ENCODE measurements at places on chromosomes 7 and 10.

DNA sequence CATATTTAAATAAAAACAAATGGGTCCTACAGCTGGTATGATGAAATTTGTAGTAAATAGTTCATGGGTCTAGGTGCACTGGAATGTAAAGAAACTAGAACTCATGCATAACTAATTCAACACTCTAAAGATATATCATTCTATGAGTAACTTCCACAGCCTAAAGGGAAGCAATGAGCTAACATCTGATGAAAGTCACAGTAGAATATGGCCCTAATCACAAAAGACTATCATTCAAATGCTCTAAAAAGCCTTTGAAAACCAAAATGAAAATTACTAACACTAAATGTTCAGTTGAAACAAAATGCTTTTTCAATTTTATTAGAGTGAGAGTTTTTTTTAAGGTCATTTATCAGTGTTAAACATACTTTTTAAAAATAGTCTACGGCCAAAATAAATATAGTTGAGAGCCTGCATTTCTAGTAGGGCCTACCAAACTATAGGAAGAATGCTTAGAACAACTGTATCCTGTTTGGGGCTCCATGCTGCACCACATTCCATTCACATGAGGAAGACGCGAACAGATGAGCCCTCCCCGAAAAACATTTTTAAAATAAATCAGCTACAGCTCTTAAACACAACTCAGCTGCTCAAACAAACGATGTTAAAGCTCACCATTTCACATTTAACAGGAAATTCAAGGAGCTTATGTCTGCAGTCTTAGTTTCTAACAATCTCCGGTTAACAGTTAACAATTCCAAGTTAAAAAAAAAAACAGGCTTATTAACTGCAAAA, 134.5 kb downstream of the NRBF2 start:
- DNase-seq = no peak

DNA sequence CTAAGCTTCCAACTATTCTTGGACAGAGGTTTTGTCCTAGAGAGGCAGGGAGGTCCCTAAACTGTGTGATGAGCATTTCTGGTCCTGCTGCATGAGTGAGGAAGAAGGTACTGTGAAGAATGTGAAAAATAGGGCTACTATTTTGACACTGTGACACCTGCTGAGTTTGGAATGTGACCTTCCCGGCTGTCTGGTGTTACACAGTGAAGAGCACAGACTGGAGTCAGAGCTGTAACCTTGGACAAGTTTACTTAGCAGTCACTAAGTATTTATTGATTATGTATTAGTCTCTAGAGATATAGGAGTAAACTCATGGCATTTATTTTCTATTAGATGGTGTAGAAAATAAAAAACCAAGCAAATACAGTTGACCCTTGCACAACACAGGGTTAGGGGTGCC, 12.3 kb downstream of the GOLGA7B start:
- DNase-seq = no peak

DNA sequence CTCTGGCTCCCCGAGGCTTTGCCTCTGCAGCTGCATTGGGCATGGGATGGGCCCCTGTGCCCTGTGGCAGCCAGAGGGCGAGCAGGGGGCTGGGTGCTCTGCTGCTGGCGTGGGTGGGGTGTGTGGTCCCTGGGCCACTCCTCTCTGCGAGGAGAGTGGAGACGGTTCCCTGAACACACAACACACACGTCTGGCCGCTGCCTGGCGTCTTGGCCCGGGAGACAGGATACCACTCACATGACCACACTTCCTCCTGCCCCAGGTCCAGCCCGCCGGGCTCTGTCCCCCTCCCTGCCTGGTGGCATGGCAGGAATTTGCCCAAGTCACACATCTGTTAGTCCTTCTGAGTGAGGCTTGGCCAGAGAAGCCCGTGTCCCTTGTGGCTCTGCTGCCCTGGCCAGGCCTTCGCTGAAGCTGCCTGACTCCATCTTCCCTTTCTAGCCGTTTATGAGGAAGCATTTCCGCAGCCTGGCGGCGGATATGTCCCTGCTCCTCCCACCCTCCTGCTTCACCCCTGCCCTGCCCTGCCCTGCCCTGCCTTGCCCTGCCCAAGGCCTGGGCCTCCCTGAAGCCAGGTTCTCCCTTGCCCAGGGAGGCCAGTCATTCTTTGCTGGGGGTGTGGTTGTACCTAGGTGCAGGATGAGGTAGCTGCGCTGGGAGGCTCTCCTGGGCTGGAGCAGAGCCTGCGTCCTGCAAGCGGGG, 3.0 kb downstream of the BRI3 start:
- no peak for DNase-seq

DNA sequence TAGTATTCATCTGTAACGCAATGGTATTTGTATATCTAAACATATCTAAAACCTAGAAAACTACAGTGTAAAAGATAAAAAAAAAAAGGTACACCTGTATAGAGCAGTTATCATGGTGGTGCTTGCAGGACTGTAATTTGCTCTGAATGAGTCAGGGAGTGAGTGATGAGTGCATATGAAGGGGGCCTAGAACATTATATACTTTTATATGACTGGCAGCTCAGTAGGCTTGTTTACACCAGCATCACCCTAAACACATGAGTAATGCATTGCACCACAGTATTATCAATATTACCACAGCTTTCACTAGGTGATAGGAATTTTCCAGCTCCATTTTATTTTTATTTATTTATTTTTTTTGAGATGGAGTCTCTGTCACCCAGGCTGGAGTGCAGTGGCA, 40.8 kb downstream of the TRIM24 start:
- no peak for DNase-seq

DNA sequence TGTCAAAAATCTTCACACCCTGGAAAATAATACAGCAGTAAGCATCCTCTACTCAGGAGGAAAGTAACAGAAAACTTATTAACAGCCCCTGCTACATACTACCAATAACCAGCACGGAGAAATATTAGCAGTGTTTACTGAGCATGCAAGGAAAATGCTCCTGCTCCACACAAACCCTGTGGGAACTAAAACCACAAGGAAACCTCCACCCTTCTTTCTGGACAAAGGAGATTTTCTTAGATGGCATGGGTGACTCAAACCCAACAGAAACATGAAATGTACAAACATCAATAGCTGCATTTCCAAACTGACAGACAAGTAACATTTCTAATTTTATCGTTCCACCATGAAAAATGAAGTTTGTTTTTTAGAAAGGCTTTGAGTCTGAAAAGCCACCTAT, 113.4 kb downstream of the VPS41 start:
- no peak for DNase-seq

GRCh38 chr7:2853147-2853546, 9.0 kb upstream of the GNA12 start:
- DNase-seq = no peak

GRCh38 chr7:40014376-40014775, 64.3 kb downstream of the CDK13 start:
- DNase-seq = no peak

DNA sequence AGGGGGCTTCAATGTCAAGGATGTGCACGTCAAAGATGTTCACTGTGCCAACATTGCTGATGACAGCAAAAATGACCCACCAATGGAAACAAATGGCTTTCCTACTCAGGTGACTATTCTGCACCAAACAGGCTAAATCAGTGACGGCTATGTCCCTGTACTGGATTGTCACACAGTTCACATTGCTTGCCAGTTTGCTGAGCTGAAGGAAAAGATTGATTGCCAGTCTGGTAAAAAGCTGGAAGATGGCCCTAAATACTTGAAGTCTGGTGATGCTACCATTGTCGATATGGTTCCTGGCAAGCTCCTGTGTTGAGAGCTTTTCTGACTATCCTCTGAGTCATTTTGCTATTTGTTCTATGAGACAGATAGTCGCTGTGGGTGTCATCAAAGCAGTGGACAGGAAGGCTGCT, 202.2 kb upstream of the ETV1 start:
- DNase-seq = no peak

- DNase-seq = no peak
Observed at GRCh38 chr7:16051561-16052255, 365.2 kb upstream of the MEOX2 start.

GRCh38 chr7:116812860-116813259, 49.5 kb upstream of the CAPZA2 start:
- DNase-seq = no peak

- no peak for DNase-seq
Observed at GRCh38 chr7:14414274-14414986, 425.0 kb upstream of the ETV1 start.

- DNase-seq = no peak
Observed at GRCh38 chr10:58691528-58691927, 178.9 kb downstream of the BICC1 start.

DNA sequence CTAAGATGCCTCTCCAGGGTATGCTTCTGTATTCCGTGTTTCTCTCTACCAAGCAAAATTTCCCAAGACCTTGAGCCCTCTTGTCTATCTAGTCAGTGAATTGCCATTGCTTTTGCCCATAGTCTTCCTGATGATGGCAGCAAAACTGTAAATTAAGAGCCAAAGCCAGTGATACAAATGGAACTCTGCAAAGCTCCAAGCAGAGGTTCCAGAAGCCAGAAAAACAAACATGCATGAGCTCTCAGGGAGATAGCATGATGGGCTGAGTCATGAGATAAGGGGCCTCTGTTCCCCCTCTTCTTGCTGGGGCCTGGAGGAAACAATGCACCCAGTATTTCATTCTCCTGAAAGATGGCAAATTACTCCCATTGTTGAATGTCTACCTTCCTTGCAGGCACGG, 24.7 kb downstream of the LSMEM1 start:
- no peak for DNase-seq

GRCh38 chr7:16135658-16136057, 285.7 kb downstream of the CRPPA start:
- no peak for DNase-seq

- DNase-seq = no peak
Observed at GRCh38 chr7:106418094-106418493, 133.3 kb upstream of the NAMPT start.

GRCh38 chr10:12726971-12727831, 274.3 kb downstream of the CCDC3 start:
- DNase-seq = peak; percentile 34

DNA sequence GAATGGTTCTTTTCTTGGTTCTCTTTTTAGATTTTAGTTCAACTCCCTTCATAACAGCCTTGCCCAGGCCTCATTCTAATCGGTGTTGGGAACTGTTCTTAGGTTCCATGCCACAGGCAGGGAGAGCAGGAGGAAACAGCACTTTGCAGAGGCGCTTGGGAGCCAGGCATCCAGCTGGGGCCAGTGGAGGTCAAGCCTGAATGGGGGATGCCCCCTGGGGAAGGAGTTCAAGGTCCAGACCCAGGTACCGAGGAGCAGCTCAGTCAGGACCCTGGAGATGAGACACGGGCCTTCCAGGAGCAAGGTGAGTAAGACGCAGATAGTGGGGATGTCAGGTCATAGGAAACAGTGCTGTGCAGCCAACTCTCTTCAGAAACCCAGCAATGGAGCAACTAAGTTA, 4.5 kb downstream of the ZSCAN25 start:
- DNase-seq = no peak

GRCh38 chr7:2202361-2202761, 30.4 kb downstream of the MAD1L1 start:
- no peak for DNase-seq

GRCh38 chr10:14926722-14927416, 27.0 kb downstream of the DCLRE1C start:
- no peak for DNase-seq

DNA sequence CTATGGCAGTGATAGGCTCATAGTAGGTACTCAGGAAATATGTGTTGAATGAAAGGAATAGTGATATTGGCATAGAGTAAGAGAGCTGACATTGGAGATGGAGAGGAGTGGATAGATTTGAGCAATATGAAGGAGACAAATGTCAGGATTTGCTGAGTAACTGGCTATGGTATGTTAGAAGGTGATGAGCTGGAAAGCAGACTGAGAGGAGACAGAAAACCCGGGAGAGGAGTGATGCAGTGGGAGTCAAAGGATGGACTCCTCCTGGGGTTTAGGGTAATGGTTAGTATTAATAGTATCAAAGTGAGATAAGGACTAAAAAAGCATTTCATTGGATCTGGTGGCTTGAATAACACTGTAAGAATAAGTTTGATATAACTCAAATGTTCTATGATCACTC, 64.8 kb downstream of the CD36 start:
- DNase-seq = no peak

- DNase-seq = no peak
Observed at GRCh38 chr10:126191192-126191591, 197.1 kb downstream of the ADAM12 start.

GRCh38 chr10:123143162-123143824, 4.6 kb upstream of the HMX2 start:
- no peak for DNase-seq

GRCh38 chr10:69494626-69495558, 43.6 kb downstream of the TSPAN15 start:
- no peak for DNase-seq

DNA sequence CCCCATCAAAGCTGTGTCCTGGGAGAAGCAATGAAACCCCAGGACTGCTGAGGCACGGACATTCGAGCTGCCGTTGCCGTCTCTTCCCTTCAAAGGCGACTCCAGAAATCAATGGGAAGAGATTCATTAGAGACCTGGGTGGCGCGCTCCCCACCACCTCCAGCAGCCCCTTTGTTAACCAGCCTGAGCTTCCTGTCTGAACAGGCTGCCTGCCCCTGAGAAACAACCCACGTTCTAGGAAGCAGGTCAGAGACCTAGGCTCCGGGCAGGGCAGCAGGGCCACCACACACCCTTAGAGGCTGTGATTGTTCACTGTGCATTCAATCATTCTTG, 110.9 kb upstream of the PPIF start:
- no peak for DNase-seq

DNA sequence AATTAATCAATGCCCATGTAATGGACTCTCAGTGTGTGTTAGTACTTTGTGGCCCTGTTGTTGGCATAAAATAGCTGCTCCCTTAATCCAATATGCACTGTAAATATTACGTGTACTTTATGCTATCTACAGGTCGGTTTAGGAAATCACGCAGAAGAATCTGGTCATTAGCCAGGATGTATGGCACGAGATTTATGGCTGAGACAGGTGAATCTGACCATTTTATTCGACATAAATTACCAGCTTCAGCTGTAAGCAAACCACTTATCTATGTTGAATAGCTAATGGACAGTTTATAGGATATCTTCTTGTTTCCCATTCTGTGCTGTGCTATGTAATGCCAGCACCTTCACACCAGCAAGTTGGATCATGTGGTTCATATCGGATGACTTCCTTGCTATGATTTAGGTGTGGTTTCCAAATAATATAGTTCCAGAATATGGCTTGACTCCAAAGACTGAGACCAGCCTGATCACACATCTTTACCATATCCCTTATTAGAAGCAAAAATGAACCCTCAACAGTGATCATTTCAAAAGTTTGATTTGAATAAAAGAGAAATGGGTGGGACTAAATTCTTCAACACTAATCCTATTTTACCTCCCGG, 301.4 kb downstream of the AHR start:
- DNase-seq = no peak

- no peak for DNase-seq
Observed at GRCh38 chr7:64997164-64997908, 6.5 kb upstream of the ZNF117 start.

- no peak for DNase-seq
Observed at GRCh38 chr10:27998178-27998953, 513 bp downstream of the ODAD2 start.
